ENCODE measurements at places on chromosomes 7 and 10.

DNA sequence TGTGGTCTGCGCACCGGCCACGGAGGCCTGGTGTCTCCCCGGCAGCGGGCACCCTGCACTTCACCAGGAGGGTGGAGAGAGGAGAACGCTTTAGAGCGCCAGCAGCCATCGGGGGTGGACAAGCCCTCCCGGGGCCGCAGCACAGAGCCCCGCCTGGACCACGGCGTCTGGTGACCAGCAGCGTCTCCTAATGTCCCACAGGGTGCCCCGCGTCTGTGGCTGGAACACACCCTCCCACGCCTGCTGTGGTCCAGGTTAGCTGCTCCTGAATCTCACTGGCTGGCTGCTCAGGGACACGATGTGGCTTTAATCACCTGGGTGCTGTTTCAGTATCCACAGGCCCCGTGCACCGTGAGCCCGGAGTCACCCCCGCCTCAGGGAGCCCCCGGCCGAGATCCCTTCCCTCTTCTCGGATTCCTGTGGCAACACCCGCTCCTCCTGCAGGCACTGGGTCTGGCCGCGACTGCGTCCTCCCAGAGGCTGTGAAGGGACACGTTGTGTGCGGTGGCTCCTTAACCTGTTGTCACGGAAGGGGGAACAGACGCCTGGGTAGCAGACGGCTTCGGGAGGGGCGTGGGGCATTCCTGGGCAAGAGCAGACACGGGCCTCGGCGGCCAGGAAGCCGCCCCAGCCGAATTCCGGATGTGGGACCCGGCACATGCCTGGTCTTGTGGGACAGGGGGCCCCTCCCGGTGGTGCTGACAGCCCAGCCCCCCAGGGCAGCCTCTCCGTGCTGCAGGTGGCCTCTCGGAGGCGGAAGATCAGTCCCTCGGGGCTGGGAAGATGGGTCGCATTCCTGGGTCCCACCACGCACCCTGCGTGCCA lies 78.9 kb downstream of the FOXL3 start:
- no peak for DNase-seq

GRCh38 chr10:60257767-60258428 lies 131.8 kb downstream of the ANK3 start:
- no peak for DNase-seq

DNA sequence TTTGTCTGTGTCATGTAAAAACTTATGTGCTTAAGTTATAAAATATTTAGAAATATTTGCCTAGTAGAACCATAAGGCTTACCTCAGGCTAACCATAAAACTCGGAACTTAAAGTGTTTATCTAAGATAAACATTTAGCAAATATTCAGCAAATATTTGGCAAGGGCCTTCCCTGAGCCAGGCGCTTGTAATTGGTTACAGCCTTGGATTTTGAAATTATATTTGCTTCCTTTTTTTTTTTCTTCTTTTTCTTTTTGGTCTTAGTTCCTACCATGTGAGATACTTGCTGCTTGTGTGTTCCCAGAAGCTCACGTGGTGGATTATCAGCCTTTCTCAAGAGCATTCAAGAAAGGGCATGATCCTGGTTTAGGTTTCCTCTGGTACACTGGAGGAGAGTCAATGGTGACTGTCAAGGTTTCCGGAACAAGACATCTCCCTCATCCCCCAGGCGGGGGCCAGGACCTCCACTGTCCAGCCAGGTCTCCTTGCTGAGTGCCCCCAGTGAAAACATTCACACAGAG lies 5.2 kb upstream of the BRI3 start:
- DNase-seq: no peak

GRCh38 chr10:5968037-5968680 lies 9.2 kb downstream of the IL15RA start:
- no peak for DNase-seq

DNA sequence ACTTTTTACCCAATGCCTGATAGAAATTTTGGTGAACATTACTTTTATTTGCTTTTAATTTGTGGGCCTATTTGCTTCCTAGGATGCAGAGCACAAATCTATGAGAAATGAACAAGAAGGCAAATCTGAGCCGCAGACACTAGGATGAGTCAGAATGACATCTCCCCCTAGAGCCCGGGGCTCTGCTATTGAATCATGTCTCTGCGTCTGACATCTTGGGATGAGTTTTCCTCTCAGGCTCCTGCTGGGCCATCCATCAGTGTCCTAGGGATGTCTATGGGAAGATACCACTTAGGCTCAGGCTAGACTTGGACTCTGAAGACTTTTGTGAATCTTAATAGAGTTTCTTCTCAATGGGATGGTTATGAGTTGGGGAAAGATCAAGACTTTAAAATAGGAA lies 157.3 kb upstream of the MTPN start:
- no peak for DNase-seq

DNA sequence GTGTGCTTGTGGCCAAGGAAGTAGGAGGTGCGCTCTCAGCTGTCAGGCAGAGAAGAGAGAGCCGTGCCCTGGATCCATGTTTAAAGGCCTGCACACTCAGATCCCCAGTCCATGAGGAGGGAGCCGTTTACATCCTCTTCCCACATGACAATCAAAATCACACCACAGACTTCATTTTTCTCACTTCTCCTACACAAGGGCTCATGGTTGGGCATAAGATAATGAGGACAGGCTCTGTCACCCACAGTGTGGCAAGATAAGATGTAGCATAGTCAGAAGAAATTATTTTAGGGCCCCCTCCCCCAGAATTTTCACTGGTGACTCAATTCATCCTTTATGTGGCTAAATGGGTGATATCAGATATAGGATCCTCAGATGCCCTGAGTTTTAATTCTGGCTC lies 35.9 kb upstream of the INHBA start:
- no peak for DNase-seq

DNA sequence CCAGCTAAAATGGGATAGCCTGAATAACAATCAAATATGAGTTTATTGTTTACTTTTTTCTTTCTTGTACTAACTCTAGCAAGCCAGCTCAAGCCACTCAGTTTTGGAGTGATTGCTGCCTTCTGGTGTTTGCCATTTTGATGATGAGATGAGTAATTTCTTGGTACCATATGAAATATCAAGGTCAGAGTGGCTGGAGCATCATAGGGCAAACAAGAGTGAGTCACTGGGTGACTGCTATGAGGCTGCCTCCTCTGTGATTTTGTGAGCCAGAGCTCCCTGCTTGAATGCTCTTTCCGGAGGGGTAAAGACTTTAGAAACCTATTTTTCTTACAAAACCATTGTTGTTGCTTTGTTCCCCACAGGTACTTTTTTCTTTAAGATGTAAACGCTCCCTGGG lies 295.6 kb downstream of the PRKG1 start:
- no peak for DNase-seq

DNA sequence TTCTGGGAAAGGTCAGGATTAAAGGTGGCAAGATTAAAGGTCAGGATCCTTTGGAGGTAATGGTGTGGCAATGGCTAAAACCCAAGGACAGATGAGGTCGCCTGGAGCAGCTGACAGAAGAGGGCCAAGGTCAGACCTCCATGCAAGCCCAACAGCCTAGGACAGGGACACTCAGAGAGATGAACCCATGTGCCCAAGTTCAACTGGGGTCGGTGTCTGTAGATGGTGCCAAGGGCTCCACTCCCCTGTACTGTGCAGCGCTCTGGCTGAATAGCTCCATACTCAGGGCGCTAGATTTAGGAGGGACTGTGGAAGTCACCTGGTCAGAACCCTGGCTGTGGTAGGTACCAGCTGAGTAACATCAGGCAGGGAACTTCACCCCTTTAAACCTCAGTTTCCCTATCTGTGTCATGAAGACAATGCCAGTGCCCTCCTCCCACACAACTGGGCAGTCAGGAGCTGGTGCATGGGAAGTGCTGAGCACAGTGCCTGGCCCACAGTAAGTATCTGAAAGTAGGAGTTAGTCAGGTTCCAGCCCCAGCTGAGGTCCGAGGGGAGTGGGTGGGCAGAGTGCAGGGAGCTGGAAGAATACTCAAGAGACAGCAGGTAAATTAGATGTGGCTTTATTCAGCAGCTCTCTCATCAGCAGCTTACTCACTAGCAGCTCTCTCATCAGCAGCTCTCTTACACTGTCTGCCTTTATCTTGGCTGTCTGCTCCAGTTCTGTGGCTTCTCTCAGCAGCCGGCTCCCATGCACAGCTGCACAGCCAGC lies 327.1 kb downstream of the GLRX3 start:
- DNase-seq: no peak

- DNase-seq: no peak
Observed at GRCh38 chr7:4683884-4684565, 1.9 kb downstream of the FOXK1 start.

DNA sequence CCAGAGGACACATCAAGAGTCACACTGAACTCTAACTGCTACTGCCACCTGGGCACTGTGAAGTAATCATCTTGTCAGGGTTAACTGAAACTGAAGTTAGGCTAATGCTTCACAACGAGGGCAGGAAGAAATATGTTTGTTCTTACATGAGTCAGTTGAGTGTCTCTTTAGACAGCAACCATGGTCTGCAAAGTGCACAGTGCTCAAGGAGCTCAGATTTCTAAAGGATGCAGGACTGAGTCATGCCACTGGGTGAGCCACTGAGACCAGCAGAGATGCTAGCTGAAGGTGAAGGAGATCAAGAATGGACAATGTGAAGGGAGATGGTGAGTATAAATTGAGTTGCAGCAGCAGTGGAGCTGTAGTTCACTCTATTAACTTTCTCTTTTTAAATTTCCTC lies 76.0 kb upstream of the CTTNBP2 start:
- no peak for DNase-seq

DNA sequence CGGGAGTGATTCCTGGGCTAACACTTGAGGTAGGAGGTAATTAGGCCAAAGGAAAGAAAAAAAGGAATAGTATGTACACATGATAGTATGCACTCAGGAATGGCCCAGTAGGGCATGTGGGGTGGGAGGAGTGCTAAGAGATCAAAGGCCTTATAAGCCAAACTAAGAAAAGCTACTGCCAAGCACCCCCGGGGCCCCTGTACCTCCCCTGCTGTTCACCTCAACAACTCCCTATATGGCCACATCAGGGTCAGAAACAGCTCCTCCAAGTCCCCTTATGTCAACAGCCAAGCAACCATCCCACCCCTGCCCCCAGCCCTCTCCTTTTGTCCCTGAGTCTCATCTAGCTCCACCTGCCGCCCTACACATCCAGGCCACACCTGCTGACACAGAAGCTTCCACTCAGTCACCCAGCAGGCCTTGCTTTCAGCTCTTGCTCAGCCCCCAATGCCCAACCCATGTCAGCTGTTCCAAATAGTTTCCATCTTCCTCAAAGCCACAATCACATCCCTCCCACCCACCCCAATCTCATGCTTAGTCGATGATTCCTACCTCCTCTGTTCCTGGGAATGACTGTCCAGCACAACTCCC lies 80.2 kb downstream of the SORBS1 start:
- DNase-seq: no peak

DNA sequence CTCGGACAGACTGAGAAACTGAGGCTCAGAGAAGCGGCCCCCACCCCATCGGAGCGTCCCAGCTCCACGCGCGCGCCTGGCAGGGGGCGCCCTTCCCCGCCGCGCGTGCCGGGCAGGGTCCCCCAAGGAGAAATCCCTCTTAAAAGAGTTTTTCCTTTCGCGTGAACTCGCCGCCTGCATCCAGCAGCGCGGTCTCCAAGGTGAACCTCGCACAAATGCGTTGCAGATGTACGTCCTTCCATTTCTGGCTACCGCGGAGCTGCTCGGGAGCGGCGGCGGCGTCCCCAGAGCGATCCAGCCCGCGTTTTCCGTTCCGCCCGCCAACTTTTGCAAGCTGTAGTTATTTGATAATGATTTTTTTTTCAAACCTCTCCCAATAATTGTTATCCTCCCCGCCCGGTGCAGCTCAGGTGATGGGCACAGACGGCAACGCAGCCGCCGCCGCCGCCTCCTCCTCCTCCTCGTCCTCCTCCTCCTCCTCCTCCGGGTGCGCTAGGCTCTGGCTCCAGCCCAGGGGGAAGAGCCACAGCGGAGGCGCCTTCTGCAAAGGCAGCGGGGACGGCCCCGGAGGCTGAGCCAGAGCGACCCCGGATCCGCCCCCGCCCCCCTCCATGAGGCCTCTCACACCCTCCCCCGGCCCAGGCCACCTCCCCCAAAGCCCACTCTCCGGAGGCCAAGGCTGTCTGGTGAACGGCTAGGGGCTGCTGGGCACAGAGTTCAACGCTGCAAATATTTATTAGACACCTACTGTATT lies 74.0 kb upstream of the CUX1 start:
- DNase-seq: no peak

DNA sequence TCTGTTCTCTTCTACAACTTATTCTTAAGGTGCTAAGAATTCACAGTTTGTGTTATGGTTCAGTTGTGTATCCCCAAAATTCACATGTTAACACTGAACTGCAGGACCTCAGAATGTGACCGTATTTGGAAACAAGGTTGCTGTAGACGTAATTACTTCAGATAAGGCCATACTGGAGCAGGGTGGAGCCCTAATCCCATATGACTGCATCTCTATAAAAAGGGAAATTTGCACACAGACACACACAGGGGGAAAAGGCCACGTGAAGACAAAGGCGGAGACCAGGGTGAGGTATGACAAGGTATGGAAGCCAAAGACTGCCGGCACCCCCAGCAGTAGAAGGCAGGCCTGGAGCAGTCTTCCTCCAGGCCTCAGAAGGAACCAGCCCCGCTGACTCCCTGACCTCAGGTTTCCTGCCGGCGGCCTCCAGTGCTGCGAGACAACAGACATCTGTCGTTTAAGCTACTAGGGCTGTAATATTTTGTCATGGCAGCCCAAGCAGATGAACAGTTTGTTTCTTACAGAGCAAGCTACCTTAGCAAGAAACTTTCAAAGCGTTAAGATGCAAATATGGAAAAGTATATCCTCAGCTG lies 98.7 kb downstream of the PROSER2 start:
- no peak for DNase-seq

GRCh38 chr7:100493476-100494264 lies 9.9 kb downstream of the NYAP1 start:
- DNase-seq: no peak

DNA sequence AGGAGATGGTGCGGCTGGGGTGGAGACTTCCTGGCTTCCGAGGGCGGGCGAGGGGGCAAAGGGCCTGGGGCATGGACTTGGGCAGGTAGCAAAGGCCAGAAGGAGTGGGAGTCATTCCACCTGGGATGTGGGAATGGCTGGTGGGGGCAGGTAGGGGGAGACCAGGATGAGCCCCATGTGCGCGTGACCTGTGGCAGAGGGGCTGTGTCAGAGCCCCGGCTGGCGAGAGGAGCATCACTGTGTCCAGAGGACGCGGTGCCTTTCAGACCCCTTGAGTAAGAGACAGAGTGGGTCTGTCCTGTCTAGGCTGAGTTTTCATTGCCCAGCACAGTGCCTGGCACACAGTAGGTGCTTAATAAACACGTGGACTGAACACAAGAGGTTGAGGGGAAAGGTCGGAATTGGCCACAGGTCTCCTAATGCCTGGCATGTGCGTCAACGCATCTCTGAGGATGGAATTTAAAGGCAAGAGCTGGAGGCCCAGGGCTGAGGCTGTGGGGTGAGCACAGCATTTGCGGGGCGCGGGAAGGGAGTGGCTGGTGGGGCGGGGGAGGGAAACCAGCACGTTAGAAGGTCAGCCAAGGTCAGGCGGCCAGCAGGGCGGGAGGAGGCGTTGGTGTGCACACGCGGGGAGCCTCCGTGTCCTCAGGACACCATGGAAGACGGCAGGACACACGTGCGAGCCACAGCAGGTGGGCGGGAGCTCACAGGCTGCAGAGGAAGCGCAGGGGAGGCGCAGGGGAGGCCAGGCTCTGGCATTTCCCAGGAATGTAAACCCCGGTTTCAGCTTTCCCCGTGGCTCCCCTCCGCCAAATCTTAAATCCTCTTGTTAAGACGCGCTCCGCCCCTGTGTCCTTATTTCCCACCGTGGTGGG lies 51.8 kb downstream of the CUX1 start:
- DNase-seq: no peak
